Astrocyte of the spinal cord (primary cell): ENCODE measurements at places on chromosomes 6 and 20.
A peak's percentile ranks its signal among the peaks of the same experiment; 100 is the strongest.

DNA sequence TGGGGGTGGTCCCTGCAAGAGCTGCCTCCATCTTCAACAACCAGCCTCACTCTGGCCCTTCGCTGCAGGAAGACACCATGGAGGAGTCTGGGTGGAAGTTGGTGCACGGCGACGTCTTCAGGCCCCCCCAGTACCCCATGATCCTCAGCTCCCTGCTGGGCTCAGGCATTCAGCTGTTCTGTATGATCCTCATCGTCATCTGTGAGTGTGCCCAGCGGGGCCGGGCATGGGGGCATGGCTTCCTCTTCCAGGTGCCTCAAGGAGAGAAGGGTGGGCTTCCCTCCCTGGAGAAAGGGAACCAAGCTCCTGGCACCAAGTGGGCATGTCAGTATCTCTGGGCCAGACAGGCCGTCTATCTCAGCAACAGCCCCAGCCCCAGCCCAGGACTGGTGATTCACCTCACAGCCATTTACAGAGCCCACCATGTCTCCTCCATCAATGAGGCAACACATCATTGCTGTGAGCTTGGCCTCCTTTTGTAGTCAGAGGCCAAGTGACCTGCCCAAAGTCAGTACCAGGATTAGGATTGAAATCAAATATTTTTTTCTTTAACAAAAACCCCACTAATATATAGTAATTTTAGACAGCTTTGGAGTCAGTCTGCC lies 40.2 kb downstream of the TM9SF4 start:
- DNase-seq = no peak

- DNase-seq = peak; percentile 87
Observed at GRCh38 chr6:106546691-106547414, 82.4 kb downstream of the RTN4IP1 start.

GRCh38 chr6:167238694-167239467 lies 52.2 kb upstream of the UNC93A start:
- no peak for DNase-seq

DNA sequence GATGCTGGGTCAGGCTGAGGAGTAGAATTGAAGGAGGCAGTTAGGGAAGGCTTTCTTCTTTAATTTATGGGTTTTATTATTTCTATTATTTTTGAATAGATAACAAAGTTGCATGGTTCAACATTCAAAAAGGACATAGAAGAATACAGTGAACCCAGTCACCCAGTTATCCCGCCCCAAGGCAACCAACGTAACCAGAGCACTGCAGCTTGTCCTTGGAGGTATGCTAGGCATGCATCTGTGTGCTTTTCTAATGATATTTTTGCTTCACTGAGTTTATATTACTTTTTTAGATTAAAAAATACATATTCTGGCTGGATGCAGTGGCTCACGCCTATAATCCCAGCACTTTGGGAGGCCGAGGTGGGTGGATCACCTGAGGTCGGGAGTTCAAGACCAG lies 47.4 kb upstream of the DSN1 start:
- no peak for DNase-seq

DNA sequence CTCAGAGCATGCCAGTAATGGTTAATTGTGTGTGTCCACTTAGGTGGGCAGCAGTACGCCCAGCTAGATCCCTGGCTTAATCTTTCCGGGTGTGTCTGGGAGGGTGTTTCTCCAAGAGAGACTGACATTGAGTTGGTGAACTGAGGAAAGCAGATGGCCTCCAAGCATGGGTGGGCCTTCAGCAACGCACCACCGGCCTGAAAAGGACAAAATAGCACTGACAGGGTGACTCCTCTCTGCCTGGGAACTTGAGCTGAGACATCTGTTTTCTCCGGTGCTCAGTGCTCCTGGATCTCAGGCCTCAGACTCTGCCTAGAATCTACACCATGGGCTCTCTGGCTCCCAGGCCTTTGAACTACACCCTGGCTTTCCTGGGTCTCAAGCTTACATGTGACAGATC lies 43.2 kb downstream of the C6orf118 start:
- no peak for DNase-seq
